NCI-H187 treated with DMSO at 0.1 percent for 48 hours (cell line): ENCODE measurements at places on chromosomes 5 and 9.
A peak's percentile ranks its signal among the peaks of the same experiment; 100 is the strongest.

- DNase-seq = no peak
Observed at GRCh38 chr9:114287763-114288192, 35.1 kb upstream of the ORM1 start.

GRCh38 chr9:95441081-95441480 is 75.7 kb downstream of the PTCH1 start:
- no peak for DNase-seq

DNA sequence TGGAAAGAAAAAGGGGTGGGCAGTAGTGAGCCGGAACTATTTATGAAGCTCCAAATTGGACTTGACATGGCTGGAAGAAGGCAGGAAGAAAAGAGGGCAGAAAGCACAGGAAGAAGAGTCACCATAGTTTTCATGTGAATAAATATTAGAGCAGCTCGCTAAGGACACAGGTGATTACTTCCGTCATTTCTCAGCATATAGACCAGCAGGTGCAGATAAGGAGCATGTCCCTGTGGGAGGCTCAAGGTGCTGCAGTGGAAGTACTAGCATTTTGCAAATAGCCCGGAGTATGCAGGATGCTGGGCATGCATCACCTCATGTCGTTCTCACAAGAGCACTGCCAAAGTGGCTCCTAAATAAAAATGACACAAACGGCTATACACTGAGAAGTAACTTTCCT is 71.3 kb upstream of the HTR4 start:
- DNase-seq = peak; percentile 19

GRCh38 chr9:95023217-95024003 is 294.1 kb downstream of the FANCC start:
- DNase-seq = no peak

DNA sequence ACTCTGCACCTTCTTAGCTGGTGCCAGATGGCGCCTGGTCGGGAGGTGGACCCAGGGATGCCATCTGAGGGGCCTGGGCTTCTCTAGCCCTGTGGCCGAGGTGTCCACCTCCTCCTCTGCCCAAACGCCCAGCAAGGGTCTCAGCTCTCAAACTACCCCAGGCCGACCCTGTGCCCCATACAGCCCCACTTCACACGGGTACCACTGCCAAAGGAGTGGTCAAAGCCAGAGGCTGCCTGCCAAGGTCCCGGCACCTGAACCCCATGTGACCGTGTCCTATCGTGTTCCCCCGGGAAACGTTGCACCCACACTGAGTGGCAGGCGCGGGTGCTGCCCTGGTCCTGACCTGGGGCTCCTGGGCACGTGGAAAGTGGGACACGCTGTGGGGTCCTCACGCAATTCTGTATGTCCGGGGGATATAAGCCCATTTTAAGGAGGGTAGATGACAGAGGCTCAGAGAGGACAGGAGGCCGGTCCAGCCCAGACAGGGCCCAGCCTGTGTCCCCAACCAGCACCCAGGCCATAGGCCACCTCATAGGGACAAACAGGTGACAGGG is 1.9 kb downstream of the ENTPD8 start:
- DNase-seq = no peak

GRCh38 chr5:154206311-154206710 is 15.8 kb downstream of the GALNT10 start:
- DNase-seq = no peak

- DNase-seq = no peak
Observed at GRCh38 chr9:98905015-98905414, 38.7 kb upstream of the COL15A1 start.

- DNase-seq = no peak
Observed at GRCh38 chr5:67699560-67699959, 503.0 kb upstream of the CD180 start.

- DNase-seq = no peak
Observed at GRCh38 chr9:122382901-122383850, 12.4 kb downstream of the PTGS1 start.

GRCh38 chr9:92180002-92180400 is 64.8 kb upstream of the SPTLC1 start:
- DNase-seq = no peak

DNA sequence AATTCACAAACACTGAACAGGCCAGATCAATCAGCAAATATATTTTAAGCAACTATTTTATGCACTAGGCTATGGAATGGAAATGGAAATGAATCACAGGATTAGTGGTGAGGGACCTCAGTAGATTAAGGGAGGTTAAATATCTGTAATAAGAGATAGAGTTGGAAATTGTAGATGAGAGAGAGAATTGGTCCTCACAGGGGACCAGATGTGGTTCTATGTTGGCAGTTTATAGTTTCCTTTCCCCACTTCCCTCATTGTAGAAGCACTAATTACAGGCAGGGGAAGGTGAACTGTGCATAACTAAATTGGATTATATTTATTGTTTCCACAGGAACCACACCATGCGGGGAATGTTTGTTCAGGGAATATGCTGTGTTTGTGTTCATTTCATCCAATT is 496.2 kb downstream of the ARHGEF28 start:
- DNase-seq = no peak

GRCh38 chr9:136694163-136694871 is 7.1 kb upstream of the AGPAT2 start:
- DNase-seq = no peak

DNA sequence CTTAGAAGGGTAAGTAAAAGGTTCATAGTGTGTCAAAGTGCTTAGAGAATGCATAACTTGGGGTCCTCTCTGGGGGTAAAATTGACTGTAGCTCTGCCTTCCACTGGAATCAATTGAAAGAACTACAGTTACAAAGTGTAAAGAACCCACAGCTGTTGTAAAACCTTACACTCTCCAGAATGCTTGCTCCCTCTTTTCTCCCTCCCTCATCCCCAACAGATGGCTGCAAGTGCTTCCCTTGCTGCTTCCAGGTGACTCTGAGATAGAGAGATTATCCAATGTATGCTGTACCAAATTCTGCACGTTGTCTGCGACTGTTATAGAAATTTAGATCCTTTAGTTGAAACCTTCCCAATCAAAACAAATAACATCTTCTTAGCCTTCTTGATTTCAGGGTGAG is 126.0 kb downstream of the STK32A start:
- DNase-seq = no peak

- DNase-seq = no peak
Observed at GRCh38 chr9:36319806-36320205, 61.6 kb upstream of the GNE start.

DNA sequence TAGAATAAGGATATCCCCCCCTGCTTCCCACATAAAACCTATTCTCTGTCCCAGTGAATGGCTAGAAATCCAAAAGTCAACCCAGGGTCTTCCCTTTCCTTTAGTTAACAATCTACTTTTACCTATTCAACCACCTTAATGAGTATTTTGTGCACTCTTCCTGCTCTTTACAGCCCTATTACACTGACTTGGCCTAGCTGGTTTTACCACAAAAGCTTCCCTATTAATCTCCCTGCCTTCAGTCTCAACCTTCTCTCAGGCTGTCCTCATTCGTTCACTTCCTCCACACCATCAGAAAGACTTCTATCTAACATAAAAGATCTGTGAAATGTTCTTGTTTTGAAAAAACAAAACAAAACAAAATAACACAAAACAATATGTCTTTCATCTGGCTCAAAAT is 16.2 kb downstream of the CTNNAL1 start:
- no peak for DNase-seq

GRCh38 chr5:110754181-110754580 is 15.4 kb downstream of the SLC25A46 start:
- no peak for DNase-seq

- no peak for DNase-seq
Observed at GRCh38 chr9:134868751-134869553, 11.7 kb upstream of the FCN2 start.

DNA sequence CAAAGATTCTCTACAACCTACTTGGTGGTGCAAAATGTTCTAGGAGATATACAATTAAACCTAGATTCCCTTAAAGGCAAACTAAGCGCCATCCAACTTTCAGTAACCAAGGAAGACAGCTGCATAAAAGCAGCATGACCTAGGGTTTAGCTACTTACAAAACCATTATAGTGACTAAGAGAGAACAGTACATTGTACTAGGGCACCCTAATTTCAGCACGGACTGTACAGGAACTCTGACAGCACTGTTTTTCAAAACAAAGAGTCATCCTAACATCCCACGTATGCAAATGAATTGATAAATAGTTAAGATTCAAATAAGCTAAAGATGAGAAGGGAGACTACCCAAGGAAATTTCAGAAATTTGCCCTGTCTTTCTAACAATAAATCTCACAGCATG is 30.0 kb downstream of the STRBP start:
- DNase-seq = no peak

DNA sequence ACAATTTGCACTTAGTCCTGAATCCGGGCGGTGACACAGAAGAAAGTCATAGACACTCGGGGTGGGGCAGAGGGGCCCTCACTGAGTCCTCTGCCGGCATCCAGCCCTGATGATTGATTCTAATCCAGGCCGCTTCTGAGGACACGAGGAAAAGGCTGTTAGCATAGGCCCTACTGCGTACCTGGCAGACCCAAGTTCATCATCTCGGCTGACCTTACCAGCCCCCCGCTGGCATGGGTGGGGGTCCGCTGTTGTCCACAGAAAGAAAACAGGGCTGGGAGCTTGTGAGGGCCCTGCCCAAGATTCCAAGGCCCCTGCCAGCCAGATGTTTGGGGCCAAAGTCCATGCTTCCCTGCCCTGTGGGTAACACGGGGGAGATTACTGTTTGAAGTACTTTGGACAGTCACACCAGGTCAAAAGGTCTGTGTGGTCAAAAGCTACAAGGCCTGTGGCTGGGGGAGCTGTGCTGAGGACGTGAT is 24.5 kb downstream of the ERGIC1 start:
- DNase-seq = no peak

DNA sequence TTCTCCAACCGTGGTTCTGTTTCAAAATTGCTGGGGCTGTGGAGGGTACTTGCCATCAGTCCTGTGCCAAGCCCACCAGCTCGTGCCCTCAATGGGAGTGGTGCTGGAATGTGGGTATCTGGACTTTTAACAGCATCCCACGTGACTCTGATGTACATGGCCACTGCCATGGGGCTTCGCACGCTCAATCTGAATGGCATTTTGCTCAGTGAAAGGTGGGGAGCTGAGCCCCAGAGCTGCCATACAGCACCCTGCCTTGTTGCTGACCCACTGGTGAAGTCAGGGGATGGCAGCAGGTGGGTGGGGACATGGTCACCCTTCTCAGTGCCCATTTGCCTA is 16.6 kb upstream of the SYNPO start:
- DNase-seq = no peak

- DNase-seq = no peak
Observed at GRCh38 chr9:80994892-80995291, 694.5 kb downstream of the TLE1 start.

DNA sequence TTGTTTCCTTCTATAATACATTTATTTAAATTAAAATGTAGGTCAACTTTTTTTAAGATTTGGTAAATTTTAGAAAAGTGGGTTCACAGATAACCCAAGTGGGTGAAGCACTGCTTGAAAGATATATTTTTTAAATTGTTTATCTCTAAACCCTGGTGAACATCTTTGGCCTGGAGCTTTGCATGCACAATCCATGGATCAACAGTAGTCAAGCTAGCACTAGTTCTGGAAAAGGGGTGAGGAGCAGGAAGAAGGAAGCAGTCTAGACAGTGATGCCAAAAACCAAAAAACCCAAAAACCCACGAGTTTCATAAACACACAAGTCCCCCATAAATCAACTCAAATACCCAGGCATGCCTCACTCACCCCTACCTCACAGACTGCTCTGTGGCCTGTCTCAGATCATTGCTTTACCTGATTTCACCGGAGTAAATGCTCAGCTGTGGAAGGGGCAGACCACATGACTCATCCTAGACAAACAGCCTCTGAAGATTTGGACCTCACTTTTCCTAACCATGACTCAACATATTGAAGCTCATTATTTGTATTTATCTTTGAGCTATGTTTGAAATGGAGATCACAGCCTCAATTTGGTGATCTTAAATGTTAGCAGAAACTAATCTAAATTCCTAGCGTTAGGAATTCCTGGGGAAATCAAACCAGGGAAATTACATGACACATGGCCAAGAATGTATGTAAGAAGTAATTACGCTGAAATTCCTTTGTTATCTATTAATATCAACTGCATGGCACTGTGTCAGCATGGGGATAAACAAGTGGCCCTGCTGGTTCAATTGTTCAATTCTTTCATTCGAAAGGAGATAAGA is 149.6 kb downstream of the ZNF608 start:
- DNase-seq = no peak

- DNase-seq = no peak
Observed at GRCh38 chr9:134205672-134206310, 41.4 kb upstream of the RNU6ATAC start.

GRCh38 chr5:147112899-147113298 is 121.9 kb upstream of the STK32A start:
- DNase-seq = no peak

- no peak for DNase-seq
Observed at GRCh38 chr5:142287096-142287972, 37.5 kb downstream of the SPRY4 start.
